ENCODE measurements at places on chromosomes 13 and 19.
A peak's percentile ranks its signal among the peaks of the same experiment; 100 is the strongest.

GRCh38 chr13:112703449-112704284, 13.8 kb downstream of the ATP11A start:
- no peak for ATAC-seq

GRCh38 chr19:47093254-47093653, 20.3 kb downstream of the ZC3H4 start:
- ATAC-seq, result peak; percentile 52

- no peak for ATAC-seq
Measured at GRCh38 chr19:5055457-5055776, 86.5 kb downstream of the KDM4B start.

DNA sequence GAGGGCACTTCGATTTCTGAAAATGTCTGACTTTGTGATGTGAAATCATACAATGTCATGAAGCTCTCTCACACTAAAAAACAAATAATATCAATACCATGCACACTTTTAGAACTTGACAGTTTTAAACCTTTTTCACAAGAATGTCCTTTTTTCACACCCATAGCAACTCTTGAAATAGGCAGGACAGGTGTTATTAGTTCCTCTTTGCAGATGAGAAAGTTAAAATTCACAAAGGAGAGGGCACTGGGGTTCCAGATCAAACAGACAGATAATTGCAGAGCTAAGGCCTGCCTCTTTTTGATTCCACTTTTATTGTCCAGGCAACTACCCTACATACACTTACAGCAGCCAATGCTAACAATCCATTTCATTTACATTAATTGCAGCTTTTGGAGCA, 142.8 kb downstream of the KLF12 start:
- no peak for ATAC-seq

- no peak for ATAC-seq
Measured at GRCh38 chr19:44949550-44949949, 3.7 kb downstream of the APOC2 start.

DNA sequence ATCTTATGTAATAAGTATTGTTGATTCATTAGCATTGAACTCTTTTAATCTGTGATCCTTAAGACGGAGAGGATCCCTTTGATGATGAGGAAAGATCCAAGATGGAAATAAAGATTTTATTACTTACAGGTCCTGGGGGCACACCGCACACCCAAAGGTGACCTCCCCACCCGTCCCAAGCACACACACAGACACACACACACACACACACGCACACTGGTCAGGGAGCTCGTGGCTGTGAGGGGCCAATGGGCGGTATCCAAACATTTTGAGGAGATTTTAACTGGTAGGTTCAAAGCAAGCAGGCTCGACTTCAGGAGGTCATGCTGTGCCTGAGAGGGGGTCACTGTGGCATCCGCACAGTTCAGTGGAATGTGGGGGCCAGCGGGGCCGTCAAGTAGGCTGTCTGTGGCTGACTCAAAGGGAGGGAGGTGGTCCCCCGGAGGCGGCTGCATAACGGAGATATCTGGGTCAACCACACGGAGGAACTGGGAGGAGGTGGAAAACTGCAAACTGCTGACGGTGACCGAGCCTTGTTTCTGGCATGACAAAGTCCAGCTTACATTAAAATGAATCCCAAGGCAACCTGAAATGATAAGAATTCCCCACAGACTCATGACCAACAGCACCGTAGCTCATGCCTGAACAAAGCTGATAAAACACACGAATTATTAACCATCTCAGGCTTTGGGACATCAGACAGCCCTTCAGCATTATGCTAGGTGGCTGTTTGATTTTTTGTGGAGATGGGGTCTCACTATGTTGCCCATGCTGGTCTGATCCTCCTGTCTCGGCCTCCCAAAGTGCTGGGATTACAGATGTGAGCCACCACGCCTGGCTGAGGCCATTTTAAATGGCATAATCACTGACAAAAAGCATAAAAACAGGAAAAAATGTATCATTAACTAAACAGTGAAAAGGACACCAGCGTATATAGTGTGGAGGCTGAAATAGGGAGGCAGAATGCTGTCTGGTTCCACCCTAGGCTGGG, 20.9 kb upstream of the SIGLEC11 start:
- no peak for ATAC-seq

DNA sequence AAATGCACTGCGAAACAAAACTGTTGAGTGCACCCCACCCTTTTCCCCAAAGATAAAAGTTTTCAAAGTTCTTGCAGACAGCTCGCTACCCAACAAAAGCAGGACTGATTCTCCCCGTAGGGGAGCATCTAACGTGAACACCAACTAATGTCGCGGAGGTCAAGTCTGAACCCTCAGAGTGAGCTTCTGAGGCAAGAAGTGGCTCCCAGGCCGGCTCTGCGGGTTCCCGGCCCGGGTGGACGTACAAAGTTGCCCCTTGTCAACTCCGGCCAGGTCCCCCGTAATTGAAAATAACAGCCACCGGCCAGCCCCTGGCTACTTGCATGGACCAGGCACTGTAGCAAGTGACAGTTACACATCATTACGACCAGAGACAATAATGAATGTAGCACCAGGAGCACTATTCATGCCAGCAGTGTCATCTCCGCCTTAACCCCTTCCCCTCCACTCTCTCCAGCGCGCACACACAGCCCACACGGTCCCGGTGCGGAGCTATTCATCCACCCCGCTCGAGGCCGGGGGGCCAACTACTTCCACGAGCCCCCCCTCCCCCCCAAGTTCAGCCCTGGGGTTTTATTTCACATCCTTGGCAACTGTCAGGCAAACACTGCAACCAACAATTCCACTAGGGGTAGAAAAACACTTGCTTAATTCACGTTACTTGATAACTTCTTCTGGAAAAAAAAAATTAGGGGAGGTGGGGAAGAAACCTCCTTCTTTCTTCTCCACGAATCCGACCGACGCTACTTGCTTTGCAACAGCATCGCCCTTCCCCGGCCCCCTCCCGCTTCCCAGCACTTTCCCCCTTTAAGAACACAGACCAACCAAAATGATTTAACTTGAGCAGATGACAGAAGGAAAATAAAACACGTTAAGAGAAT, 1.2 kb downstream of the KLF12 start:
- ATAC-seq, result no peak

DNA sequence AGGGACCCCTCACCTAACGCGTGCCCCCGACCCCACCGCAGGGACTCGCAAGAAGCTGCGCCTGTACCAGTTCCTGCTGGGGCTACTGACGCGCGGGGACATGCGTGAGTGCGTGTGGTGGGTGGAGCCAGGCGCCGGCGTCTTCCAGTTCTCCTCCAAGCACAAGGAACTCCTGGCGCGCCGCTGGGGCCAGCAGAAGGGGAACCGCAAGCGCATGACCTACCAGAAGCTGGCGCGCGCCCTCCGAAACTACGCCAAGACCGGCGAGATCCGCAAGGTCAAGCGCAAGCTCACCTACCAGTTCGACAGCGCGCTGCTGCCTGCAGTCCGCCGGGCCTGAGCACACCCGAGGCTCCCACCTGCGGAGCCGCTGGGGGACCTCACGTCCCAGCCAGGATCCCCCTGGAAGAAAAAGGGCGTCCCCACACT, 4.7 kb upstream of the MYBPC2 start:
- ATAC-seq, result peak; percentile 42

GRCh38 chr19:33280351-33280921, 21.9 kb downstream of the CEBPA start:
- peak; percentile 84 for ATAC-seq

DNA sequence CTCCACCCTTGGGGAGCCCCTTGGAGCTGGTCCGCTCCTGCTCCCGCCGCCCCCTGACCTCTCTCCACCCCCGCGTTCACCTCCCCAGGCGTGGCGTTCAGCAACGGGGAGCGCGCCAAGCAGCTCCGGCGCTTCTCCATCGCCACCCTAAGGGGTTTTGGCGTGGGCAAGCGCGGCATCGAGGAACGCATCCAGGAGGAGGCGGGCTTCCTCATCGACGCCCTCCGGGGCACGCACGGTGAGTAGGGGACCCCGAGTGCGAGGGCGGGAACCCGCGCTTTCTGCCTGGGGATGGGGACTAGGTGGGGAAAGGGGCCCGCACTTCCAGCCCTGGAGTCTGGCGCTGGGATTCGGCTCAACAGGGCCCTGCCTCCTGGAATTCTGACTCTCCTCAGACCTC, 1.7 kb downstream of the CYP2A13 start:
- no peak for ATAC-seq

DNA sequence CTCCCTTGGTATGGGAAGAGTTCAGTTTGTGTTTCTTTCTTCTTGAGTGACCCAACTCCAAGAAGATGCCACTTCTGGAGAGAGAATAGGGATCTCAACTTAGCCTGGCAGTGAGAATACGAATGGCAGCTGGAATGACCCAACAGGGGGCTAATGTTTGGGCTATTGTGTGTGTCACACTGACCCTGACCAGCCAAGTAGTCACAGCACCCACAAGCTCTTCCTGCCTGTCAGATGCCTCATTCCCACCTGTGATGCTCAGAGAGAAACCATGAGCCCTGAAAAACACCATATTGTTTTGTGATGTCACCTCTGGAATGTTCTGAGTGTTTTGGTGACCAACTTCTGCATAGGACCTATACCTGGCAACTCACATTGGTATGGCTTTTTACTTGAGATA, at the start of gene CBY2:
CBY2 (plus strand) TSS at position 233 of the 400 bp plus-strand sequence; CDS start at position 304, 71 bp downstream.
- ATAC-seq, result no peak

DNA sequence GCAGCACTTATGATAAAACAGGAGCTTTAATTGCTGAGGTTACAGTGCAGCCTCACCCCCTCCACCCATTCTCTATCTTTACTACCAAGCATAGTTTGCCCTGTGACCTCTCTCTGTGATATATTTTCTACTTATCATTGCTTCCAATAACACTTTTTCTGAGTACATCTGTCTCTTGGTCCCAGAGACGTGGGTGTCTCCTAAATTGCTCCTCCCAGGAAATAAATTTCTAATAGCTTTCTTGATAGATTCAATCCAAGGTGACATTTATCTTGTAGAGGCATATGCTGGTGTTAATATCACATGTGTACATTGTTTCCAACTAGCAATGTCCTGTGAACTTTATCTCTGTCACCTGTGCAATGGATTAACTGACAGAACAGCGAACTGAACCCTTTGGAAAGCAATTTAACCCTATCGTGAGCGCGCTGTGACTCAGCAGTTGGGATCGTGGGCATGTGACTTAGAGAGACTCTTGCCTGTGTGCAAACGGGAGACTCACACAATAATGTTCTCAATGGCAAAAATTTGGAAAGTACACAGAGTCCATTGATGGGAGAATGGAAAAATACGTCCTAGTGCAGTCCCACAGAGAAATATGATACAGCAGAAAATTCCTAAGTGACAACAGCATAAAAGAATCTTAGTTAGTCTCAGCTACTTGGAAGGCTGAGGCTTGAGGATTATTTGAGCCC, 7.0 kb upstream of the MAP2K2 start:
- ATAC-seq, result no peak

- no peak for ATAC-seq
Measured at GRCh38 chr19:23393121-23393520, 2.1 kb downstream of the ZNF91 start.
